ENCODE measurements at places on chromosomes 13 and 19.

DNA sequence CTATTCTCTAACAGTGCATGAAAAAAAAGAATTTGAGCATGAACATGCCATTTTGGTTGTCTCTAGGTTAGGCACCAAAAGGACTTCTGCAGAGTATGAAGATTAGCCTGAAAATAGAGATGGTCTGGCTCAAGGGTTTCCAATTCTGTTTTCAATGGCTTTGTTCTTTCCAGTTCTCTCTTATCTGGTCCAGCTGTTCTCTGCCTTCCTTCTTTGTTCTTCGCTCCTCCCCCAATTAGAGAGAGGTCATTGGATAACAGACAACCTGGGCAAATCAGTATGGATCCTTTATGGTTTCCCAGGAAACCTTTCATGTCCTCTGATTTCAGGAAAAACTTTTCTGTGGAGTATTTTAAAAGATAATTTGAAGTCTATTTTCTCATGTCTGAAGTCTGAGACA, 623.4 kb downstream of the PCDH17 start:
- DNase-seq = no peak

DNA sequence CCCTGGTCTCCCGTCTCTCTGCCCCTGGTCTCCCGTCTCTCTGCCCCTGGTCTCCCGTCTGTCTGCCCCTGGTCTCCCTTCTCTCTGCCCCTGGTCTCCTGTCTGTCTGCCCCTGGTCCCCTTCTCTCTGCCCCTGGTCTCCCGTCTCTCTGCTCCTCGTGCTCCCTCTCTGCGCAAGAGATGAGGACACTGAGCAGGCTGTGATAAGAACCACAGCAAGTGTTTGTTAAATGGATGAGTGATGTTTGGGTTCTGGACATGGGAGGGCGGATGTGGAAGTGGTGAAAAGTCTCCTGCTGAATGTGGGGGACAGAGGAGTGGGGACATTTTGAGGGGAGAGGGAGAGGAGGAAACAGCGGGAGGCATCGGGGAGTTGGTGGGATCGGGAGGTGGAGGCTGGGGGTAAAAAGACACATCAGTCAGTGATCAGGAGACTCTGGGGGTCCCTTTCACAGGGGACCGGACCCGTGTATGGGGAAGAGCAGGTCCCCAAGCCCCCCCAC, 8.0 kb downstream of the NPAS1 start:
- no peak for DNase-seq

DNA sequence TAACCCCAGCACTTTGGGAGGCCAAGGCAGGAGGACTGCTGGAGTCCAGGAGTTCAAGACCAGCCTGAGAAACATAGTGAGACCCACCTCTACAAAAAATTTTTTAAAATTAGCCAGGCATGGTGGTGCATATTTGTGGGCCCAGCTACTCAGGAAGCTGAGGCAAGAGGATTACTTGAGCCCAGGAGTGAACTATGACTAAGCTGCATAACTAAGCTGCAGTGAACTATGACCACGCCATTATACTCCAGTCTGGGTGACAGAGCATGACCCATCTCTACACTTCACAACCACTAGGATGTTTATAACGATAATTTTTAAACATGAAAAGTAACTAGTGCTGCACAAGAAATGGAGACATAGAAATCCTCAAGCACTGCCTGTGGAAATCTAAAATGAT, 352.7 kb upstream of the SGCG start:
- no peak for DNase-seq

DNA sequence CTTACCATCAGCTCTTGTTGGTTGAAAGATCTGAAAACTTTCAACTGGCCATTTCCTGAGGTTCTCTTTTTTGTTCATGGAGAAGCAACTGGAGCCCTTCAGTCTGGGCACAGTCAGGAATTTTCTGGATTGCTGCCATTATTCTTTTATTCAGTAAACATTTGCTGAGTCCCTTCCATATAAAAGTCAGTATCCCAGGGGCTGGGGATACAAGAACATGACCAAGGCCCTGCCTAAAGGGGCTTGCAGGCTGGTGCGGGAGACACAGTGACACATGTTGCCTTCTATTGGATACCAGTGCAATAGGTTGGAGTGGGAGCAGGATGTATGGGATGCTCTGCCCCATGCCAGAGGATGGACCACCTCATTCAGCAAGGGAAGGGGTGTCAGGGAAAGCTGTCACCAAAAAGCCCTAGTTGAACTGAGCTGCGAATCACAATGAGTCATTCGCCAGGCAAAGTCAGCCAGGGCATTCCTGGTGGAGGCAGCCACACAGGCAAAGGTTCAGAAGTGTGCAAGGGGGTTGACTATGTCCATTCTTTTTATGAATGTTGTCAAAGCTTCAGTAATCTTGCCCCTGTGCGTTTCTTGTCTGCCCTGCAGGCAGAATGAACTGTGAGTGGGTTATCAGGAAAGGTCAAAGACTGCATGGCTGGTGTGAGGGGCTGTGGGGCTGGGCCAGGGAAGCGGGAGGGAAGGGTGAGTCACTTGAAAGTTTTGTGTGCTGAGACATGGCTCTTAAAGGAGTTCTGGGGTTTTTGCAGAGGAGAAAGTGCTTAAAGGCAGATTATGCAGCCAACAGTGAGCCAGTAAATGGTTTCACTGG, 395.9 kb downstream of the KCNRG start:
- DNase-seq = peak; percentile 91

GRCh38 chr13:77729502-77730221, 32.2 kb downstream of the SLAIN1 start:
- no peak for DNase-seq

- DNase-seq = no peak
Measured at GRCh38 chr19:45592366-45592765, 7.8 kb upstream of the OPA3 start.

DNA sequence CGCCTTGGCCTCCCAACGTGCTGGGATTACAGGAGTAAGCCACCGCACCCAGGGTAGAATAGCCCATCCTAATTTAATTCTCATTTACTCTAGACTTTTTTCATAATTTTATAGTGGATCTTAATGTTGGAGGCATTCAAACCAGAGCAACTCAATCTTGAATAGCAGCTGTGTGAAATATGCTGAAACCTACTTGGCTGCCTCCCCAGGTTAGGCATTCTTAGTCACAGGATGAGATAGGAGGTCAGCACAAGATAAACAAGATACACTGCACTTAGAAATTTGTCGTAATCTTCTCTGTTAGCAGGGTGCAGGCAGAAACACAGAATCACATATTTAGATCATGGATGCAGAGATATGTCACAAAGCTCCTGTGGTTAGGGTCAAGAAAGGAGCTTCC, 2.7 kb upstream of the ZNF43 start:
- DNase-seq = no peak

DNA sequence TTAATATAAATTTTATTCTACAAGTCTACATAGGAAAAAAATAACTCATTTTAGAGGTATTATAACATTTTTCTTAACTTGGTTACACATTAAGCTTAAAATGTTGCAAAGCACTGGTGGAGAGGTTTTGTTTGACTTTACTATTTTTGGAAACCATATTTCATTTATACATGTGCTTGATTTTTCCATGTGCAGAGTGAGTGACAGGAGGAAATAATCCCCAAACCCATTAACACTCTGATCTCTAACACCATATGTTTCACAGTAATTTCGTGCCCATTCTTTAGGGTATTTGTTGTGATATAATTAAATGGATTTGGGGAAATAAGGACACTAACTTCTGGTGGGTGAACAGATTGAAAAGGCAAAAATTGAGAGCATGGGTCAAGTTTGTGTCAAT, 2124.4 kb upstream of the PCDH20 start:
- no peak for DNase-seq

All from EH (cell line).